ENCODE measurements at places on chromosomes 6 and 20. TPM values are rescaled to one million over a fixed set of nuclear protein-coding genes. Genes with fewer than 3 reads are reported as not detected.

PNPLA1 gene
- not detected for total RNA-seq

SEMG2 gene
- not detected for total RNA-seq

HLA-DOA gene
- 1.8 TPM for total RNA-seq

MCHR2 gene
- not detected for total RNA-seq

SLCO4A1 gene
- total RNA-seq: 44.4 TPM

ZKSCAN3 gene
- 3.0 TPM for total RNA-seq

TUBE1 gene
- 26.9 TPM for total RNA-seq

MTFR2 gene
- total RNA-seq: 32.0 TPM

RAET1E gene
- total RNA-seq: not detected

GRCh38 chr6:35524380-35525020 is 11.8 kb upstream of the TULP1 start:
- no peak for DNase-seq

DNA sequence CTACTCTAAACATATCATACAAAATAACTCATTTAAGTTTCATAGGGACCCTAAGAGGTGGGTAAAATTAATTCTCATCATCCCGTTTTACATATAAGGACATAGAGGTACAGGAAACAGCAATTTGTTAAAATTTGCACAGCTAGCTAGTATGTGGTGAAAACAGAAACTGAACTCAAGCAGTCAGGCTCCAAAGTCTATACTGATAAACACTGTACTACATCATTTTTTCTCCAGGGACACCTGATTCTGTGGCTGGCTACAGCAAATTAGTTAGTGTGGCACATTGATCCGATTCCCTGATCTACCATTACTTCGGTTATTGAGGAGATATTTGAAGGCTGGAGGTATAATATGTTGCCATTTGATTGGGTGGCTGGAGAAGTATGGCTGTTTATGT is 36.2 kb upstream of the E2F3 start:
- no peak for DNase-seq

DNA sequence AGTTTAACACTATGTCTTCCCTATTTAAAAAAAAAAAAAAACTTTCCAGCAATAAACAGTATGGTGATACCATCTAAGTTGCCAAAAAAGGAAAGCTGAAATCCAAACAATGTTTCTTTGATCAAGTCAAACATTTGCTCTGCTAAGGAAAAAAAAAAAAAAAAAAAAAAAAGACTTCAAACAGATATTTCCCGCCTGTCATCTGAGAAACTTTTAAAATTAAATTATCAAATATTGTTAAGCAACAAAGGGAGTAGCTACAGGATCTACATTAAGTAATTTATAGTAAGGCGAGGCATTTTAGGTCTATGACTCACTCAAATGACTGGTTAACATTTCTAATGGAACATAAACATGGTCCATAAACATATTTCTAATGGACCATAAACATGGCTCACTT is 121.2 kb downstream of the DST start:
- no peak for DNase-seq

DNA sequence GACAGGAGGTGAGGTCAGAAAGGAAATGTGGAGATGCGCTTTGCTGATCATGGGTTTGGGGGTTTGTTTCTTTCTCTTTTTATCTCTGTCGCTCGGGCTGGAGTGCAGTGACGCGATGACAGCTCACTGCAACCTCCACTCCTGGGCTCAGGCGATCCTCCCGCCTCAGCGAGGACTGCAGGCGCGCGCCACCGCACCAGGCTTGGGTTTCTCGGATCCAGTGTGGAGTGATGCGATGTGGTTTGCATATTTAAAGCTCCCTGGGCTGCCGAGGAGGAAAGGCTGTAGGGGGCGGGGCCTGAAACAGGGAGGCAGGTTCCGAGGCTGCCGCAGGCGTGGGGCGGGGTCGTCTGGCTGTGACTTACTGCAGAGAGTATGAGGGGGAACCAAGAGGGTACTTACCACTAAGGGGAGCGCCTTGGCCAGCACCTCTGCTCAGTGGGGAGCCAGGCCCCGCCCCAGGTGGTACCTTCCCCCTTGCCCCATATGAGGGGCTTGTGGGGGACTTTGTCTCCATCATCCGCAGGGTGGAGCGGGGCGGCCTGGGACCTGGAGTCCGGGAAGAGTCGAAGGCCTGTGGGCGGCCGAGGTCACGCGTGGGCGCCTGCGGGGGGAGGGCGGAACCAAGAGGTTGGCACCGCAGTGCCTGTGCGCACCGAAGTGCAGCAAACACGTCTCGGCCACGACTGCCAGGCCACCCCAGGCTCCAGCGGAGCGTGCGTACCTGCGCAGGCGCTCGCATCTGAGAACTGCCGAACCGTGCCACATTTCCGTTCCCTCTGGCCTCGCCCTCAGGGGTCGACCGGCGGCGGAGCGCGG is 12.7 kb upstream of the BAK1 start:
- no peak for DNase-seq

- DNase-seq: no peak
Observed at GRCh38 chr6:159529934-159530333, 163.1 kb downstream of the SOD2 start.

- DNase-seq: no peak
Observed at GRCh38 chr6:133254552-133255228, 13.5 kb downstream of the EYA4 start.

- DNase-seq: no peak
Observed at GRCh38 chr6:40907198-40907701, 131.8 kb downstream of the UNC5CL start.

DNA sequence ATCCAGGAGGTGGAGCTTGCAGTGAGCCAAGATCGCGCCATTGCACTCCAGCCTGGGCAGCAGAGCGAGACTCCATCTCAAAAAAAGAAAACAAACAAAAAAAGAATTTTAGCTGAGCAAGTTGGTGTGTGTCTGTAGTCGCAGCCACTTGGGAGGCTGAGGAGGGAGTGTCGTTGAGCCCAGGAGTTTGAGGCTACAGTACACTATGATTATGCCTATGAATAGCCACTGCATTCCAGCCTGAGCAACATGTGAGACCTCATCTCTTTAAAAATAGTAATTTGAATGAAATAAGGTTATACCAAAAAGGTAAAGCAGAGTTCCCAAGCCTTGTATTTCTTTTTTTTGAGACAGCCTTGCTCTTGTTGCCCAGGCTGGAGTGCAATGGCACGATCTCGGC is 19.8 kb downstream of the MTRES1 start:
- DNase-seq: no peak

GRCh38 chr20:38393259-38393658 is 41.9 kb downstream of the SNHG17 start:
- no peak for DNase-seq
